ENCODE measurements at places on chromosomes 13 and 19.

GRCh38 chr13:25421612-25422011, 49.8 kb downstream of the ATP8A2 start:
- DNase-seq = no peak

DNA sequence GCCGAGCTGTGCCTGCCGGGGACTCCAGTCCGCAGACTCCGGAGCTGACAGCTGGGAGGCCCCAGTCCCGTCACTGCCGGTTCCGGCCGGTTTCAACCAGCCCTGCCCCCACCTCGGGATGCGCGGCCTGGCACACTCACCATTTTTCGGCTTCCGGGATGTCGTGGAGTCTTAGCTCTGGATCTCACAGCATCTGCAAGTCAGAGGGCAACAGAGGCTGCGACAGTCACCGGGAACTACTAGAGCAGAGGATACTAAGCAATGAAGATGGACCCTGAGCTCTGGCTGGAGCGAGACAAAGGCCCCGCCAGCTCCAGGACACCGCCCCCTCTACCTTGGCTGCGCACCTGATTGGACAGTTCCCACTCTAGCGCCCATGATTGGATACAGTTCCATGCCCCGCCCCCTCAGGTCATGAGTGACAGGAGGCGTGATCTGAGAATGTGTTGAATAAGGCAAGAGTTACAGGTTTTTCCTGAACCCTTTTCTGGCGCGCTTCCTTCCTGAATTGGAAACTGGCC, at the start of gene ZNF682:
Gene ZNF682 (minus strand): TSS at position 303 of the 521 bp plus-strand sequence. CDS start 160 bp downstream, at position 143.
- peak; percentile 95 for DNase-seq

DNA sequence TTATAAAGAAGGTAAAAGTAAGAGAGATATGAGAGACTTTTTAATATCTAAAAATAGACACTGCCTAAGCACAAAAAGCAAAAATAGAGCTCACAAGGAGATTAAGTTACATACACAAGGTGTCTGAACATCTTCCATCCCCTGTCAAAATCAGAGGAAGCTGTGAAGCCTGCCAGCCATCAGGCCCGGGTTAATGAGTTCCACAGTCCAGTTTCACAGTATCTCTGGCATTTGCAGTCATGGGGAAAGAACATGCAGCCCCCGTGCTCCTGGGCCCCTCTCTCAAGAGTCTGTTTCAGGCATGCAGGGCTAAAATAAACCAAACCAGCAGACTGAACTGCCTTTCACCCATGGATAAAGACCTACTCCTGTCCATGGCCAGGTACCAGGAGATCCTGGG, 79.2 kb downstream of the TBC1D4 start:
- no peak for DNase-seq

- DNase-seq = peak; percentile 83
Observed at GRCh38 chr19:54266133-54266532, 9.1 kb upstream of the LILRB5 start.

DNA sequence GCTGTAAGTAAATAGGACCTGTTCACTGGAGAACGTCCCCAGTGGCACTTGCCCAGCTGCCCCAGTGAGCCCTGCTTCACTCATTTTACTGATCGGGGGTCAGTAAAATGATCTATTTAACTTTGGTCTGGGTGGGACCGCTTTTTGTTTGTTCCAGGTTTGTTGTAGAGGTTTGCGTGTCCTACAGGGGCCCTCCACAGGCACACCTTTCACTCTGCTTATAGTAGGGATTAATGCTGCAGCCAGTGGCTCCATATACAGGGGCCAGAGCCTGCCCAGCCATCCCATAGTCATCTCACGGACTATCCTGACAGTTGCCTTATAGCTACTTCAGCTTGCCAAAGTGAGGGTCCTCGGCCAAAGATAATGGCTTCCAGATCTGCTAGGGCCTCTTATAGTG, 104.1 kb downstream of the DNAJC3 start:
- DNase-seq = no peak

GRCh38 chr19:6833166-6833790, 54.1 kb upstream of the ADGRE1 start:
- DNase-seq = no peak

DNA sequence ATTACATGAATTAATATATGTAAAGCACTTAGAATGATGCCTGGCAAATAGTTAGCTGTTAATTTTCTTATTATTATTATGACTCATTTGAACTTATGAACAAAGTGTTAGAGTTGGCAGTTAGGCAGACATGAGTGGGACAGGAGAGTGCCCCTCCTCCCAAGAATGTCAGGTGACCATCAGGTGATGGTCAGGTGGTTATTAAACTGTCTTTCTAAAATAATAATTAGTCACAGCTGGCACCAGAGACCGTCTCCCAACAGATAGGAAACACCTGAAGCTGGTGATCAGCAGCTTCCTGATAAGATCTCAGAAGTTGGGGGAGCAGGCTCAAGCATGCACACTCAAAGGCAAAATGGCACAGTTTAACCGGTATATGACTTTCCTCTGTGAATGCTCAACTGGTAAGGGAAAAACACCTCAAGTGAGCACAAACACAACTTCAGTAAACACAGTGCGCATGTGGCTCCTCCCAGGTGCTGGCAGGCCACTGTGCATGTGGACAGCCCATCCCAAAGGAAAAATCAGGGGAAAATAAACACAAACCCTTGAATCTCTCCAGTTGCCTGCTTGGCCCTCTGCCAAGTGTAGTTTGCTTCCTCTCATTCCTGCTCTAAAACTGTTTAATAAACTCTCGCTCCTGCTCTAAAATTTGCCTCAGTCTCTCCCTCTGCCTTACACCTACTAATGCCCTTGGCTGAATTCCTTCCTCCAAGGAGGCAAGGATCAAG, 54.0 kb downstream of the FLT1 start:
- no peak for DNase-seq

DNA sequence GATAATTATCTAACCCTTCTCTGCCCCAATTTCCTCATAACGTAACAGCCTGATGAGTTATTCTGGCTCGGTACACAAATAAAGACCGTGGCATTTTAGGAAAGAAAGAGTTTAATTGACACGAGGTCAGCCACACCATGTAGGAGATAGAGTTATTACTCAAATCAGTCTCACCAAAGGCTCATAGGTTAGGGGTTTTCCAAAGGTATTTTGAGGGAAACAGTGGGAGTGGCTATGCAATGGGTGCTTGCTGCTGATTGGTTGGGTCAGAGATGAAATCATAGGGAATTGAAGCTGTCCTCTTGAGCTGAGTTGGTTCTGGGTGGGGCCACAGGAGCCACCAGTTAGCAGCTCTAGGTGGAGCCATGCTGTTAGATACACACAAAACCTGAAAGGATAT, 137.5 kb downstream of the FREM2 start:
- no peak for DNase-seq

GRCh38 chr13:113942591-113943103, 31.2 kb downstream of the C13orf46 start:
- no peak for DNase-seq

- peak; percentile 83 for DNase-seq
Observed at GRCh38 chr19:2186071-2186846, 22.5 kb downstream of the DOT1L start.

DNA sequence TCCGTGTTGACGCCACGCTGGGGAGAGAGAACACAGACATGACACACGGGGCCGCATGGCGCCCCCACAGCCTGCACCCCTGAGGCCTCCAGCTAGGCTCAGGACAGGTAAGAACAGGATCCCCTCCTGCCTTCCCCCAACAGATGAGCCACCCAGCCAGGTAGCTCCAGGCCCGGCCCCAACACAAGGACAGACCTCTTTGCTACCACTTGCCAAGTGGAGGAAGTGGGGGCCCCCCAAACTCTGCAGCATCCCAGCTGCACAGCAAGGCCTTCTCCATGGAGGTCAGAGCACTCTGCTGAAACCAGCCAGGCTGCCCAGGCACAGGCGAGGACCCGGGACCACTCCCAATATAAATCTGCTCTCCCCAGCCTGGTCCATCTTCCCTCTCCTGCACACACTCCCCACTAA, 31.5 kb downstream of the PEPD start:
- peak; percentile 56 for DNase-seq

- DNase-seq = no peak
Observed at GRCh38 chr13:78680115-78680561, 21.2 kb upstream of the OBI1 start.

DNA sequence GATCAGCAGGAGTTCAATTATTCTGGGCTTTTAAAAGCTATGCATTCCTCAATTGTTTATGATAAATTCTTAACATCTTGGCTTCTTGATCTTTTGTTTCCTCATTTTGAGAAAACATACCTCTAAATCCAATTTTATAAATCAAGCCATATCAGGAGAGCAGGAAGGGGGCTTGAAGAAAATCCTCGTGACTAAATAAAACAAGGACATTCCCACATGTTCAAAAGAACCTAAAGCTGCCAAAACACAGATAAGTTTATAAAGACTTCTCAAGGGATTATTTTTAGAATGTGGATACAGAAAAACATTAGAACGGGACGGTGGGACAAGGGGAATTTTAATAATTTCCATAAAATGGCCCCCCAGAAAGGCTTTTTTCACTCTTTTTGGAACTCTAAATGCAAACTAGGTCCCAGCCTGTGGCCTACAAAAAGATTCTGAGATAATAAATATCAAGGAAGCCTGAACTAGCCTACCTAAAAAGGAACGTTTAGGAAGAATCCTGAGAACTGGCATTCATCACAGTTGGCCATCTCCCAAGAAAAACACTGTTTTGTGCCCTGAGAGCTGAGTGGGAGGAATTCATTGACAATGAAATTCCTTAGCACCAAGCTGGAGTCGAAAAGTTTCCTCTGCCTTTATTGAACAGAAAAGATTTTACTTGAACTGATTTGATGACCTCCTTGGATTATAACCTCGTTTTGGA, 30.1 kb downstream of the ZAR1L start:
- DNase-seq = no peak

DNA sequence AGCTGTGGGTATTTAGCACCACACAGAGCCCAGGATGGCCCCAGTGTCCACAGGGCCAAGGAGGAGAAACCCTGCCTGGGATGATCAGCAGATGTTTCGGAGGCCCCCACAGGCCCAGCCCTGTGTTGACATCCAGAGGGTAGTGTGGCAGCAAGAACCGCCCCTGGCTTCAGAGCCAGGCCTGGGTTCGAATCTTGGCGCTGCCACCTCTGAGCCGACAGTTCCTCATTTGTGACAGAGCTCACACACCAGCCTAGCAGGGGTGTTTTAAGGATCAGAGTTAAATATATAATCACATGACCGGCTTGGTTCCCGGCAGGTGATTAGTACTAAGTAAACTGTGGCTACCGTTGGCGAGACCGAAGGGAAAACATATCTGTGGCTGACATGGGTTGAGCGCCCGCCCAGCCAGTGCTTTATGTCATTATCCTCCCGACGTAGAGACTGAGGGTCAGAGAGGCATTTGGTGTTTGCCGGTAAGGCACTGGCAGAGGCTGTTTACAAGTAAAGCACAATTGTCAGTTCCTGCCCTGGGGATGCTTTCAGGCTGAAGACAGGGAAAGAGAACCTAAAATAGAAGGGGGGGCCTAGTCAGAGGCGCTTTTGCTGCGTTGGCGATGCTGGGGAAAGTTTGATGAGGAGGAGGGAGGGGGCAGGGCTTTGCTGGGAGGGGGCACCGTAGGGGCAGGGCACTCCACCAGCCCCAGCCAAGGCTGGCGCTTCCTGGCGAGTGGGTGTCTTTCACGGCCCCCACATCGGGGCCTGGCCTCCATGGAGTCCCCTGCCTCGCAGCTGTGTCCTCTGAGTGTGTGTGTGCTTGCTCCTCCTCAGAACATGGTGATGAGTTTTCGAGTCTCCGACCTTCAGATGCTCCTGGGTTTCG, 4.8 kb downstream of the PIAS4 start:
- no peak for DNase-seq

DNA sequence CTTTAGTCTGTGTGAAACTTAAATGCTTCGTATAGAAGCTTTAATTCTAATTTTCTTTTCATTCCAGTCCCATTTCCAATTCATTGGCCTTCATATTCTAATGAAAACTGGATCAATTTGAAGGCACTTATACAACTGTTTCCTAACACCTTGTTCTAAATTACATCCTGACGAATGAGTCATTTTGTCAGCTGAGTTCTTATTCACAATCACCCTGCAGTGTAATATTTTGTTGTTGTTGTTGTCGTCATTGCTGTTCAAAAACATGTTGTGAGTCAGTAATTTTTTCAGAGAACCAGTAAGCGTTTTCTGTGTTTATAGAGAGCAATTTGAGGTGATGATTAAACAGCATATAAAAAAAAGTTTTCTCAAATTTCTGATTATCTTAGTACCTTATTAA, 290.0 kb downstream of the PCDH9 start:
- no peak for DNase-seq
